NCI-H526 treated with DMSO at 0.1 percent for 48 hours (cell line): ENCODE measurements at places on chromosomes 6 and 20.

DNA sequence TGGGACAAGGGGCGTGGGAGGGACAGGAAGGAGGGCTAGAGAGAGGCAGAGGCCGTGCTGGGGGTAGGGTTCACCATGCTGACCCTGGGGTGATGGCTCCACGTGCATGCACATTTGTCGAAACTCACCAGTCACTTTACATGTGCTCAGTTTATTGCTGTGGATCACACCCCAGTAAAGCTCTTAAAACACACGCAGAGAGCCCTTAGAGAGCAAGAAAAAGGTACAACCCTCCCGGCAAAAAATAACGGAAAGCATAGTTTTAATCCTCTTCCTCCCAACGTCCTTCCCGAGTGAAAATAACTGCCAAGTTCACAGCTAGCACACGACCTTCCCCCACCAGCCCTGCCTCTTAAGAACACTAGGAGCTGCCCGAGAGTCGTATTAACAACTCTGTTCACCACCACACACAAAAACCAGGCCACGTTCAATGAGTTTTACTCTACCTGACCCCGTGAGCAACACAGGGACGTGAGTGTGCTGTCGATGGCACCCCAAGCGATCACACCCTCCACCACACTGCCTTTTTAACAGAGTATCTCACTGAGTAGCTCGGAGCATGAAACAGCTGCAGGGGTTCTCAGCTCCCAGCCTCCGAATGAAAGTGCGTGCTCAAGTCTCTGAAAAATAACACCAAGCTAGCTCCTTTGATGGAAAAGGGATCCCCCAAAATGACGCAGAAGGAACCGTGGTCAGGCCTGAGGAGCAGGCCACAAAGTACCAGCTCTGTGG, 39.7 kb downstream of the TAF4 start:
- no peak for DNase-seq

- no peak for DNase-seq
Observed at GRCh38 chr20:50283922-50284810, 93.5 kb downstream of the CEBPB start.

- DNase-seq = no peak
Observed at GRCh38 chr6:109455437-109456110, at the start of gene MICAL1. MICAL1 (minus strand) TSS chr6:109455772; CDS start chr6:109454196, 1,576 bp downstream.

- DNase-seq = no peak
Observed at GRCh38 chr20:549722-550496, 6.3 kb upstream of the CSNK2A1 start.

DNA sequence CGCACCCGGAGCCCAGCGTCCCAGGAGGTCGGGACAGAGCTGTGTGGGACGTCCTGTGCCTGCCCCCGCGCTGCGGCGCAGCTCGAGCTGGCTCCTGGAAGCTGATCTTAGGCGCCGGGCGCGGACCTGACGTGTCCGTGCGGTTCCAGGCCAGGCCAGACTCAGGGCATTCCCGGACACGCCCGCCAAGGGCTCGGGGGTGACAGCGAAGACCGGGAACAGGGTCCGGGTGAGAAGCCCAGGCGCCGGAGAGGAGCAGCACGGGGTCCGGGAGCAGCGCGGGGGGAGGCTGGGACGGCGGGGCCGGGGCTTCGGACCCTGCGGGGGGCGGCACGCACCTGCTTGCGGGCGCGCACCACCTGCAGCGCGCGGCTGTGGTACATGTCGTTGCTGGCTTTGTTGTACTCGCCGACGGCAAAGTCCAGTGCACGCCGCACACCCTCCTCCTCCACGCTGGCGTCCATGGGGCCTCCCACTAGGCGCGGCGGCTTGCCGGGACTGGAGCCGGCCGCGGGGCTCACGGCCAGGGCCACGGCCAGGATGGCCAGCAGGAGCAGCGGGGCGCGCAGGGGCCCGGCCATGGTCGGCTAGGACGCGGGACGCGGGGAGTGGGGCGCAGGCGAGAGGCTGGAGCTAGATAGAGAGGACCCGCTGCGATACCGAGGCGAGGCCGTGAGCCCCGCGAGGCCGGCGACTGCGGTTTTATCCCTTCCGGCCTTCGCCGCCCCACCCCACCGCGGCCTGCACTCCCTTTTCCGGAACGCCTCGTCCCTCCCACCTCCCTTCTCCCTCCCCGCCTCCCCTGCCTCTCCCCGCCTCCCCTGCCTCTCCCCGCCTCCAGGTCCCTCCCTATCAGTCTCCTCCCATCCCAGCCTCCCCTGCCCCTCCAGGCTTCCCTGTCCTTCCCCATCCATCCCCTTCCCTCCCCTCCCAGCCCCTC, at the start of gene CST3:
CST3 (minus strand) TSS at position 674 of the 940 bp plus-strand sequence; CDS start at position 581, 93 bp downstream.
- DNase-seq = peak; percentile 66

DNA sequence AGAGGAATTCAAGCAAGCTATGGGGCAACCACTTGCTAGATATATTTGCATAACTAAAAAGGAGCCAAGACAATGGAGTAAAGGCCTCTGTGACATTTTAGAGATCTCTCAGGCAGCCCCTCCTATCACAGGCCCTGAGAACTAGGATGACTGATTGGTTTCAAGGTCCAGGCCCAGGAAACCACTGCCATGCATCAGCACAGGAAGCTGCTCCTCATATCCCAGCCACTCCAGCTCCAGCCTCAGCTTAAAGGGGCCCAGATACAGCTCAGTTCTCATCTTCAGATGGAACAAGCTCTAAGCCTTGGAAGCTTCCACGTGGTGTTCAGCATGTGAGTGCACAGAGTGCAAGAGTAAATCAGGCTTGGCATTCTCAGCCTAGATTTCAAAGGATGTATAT, 21.1 kb upstream of the THBS2 start:
- DNase-seq = no peak

GRCh38 chr20:20466341-20466879, 98.5 kb downstream of the INSM1 start:
- no peak for DNase-seq

- no peak for DNase-seq
Observed at GRCh38 chr6:122081921-122082320, 317.5 kb upstream of the HSF2 start.

GRCh38 chr6:152206072-152206818, 398.8 kb downstream of the ESR1 start:
- DNase-seq = no peak

GRCh38 chr6:25179051-25179778, 100.0 kb upstream of the CARMIL1 start:
- DNase-seq = no peak

DNA sequence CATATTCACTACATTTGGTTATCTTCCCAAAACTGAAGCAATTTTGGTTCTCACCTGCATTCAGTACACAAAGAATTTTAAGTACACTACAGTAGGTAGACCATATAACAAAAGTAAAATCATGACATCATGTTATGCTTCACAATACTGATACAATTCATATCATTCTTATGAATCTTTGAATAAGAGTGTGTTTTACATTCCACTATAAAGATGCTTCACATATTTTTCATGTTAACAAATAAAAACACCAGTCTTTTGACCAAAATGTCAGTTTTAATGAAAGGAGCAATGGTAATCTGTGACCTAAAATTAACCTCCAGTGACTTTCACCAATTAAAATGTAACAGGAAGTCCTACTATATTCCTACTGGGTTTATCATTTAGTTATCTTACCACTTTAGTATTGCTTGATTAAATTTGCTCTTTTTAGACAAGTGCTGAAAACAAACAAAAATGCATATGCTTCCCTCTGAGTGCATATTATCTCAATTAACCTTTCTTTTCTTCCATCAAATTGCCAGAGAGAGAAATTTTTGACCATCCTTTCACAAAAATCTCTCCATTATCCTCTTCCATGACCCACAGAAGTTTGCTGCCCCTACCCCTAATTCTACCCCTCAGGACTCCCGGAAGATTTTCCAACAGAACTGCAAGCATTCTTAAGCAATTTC, 49.3 kb downstream of the PHIP start:
- DNase-seq = no peak

GRCh38 chr20:62753626-62754025, 42.6 kb upstream of the MRGBP start:
- DNase-seq = no peak

- DNase-seq = no peak
Observed at GRCh38 chr20:53652090-53652858, 58.6 kb upstream of the ZNF217 start.

DNA sequence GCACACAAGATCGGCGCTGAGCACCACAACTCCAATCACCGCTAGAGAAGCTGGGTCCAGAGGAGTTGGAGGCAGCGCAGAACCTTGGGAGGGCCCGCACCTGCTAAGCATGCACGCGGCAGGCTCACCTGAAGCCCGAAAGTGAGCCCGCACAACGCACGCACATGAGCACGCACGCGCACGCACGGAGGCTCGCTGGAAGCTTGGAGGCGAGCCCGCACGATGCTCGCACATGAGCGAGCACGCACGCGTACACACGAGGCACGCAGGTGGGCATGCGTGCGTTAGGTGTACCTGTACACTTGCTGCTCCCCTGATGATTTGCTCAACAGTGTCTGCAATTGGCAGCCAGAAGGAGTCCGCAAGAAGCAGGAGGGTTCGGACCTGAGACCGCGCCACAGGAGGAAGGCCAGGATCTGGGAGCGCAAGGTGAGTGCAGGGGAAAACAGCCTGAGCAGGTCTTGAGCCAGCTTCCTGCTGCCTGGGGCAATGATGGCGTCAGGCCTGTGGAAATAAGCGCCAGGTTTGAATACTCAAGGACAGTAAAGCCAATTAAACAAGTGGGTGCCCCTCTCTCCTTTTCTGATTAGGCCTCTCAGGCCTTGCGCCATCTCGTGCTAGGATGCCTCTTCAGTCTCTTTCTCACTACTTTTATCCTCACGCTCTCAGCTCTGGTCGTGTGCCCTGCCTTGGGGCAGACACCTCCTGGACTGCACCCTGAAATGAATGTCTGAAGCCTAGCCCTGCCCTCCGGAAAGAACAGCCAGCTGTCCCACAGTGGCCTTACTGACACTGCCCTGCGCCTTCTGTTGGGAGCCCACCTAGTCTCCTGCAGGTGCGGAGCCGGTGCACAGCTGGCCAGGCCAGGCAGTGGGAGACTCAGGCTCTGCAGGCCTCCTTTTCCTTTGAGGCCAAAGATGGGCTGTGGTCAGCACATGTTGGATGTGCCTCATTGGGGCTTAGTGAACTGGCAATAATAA, 340.4 kb downstream of the CDC5L start:
- no peak for DNase-seq

GRCh38 chr6:69284176-69284730, 512.6 kb downstream of the LMBRD1 start:
- DNase-seq = no peak

- no peak for DNase-seq
Observed at GRCh38 chr20:63693733-63694583, 2.5 kb upstream of the TNFRSF6B start.

GRCh38 chr6:46078294-46078693, 51.5 kb upstream of the ENPP4 start:
- no peak for DNase-seq

DNA sequence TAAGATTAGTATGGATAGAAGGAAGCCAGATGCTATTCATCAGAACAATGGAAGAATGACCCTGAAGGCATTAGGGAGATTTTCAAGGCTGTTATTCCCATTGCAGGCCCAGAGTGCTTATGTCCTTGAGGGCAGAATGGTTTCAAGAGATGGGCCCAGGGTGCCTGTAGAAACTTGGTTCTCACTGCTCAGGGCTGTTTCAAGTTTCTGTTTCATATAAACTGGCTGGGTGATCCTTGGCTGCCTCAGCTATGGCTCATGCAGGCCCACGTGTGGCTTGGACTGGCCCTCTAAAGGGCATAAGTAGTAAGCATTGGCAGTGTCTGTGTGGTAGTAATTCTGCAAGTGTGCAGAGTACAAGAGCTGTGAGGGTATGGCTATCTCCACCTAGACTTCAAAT, 540.9 kb upstream of the MAN1A1 start:
- no peak for DNase-seq

- no peak for DNase-seq
Observed at GRCh38 chr20:59024111-59024530, 4.9 kb downstream of the TUBB1 start.
